ENCODE measurements at places on chromosomes 13 and 19. TPM values are rescaled to one million over a fixed set of nuclear protein-coding genes. Genes with fewer than 3 reads are reported as not detected.

GRCh38 chr19:39463403-39463802 lies 17.2 kb upstream of the TIMM50 start:
- H3K4me3 ChIP-seq: no peak overlapping the region
- H3K36me3 ChIP-seq: peaks cover 52% of the 10 kb centered on the region
- DNase-seq: no peak
- no peaks in the 10 kb centered on the region for H3K4me1 ChIP-seq
- H3K27me3 ChIP-seq: no peaks in the 10 kb centered on the region
- no peak overlapping the region for H3K27ac ChIP-seq

DNA sequence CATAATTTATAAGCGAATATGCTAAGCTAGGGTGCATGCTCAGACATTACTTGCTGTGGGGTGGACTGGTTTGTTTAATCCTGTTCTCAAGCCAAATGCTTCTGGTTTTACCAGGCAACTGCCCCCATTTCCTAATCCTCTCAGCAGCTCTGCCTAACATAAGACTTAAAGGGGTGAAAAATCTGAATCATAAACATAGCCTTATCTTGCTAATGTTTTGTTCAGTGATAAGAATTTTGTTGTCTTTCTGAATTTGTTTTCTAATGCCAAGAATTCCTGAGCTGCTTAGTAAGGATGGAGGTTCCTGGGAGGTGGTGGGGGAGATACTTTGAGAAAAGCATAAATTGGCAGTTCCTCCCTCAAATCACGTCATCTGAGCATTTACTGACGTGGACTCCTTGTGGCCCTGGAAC lies 42.7 kb downstream of the ING1 start:
- no peaks in the 10 kb centered on the region for H3K4me1 ChIP-seq
- H3K27ac ChIP-seq: no peak overlapping the region
- DNase-seq: no peak
- no peaks in the 10 kb centered on the region for H3K36me3 ChIP-seq
- peaks cover 3% of the 10 kb centered on the region for H3K27me3 ChIP-seq

GRCh38 chr19:2716275-2716650 lies 4.9 kb downstream of the DIRAS1 start:
- H3K4me3 ChIP-seq: no peak overlapping the region
- H3K27ac ChIP-seq: no peak overlapping the region
- H3K36me3 ChIP-seq: no peaks in the 10 kb centered on the region
- no peaks in the 10 kb centered on the region for H3K27me3 ChIP-seq
- no peaks in the 10 kb centered on the region for H3K4me1 ChIP-seq
- DNase-seq: no peak

Gene KIR2DL1
- total RNA-seq: 1.2 TPM

Gene CLEC17A
- total RNA-seq: 0.83 TPM

Gene ERICH6B
- not detected for total RNA-seq

GRCh38 chr13:112003396-112003795 lies 63.6 kb upstream of the SOX1 start:
- no peak for DNase-seq
- H3K4me1 ChIP-seq: no peaks in the 10 kb centered on the region
- H3K27ac ChIP-seq: no peak overlapping the region
- H3K27me3 ChIP-seq: no peaks in the 10 kb centered on the region

Gene EPSTI1
- total RNA-seq: 8.4 TPM

GRCh38 chr13:80873589-80873988 lies 532.7 kb upstream of the SPRY2 start:
- H3K27me3 ChIP-seq: no peaks in the 10 kb centered on the region
- DNase-seq: no peak
- no peak overlapping the region for H3K4me3 ChIP-seq
- no peaks in the 10 kb centered on the region for H3K36me3 ChIP-seq
- no peak overlapping the region for H3K27ac ChIP-seq

DNA sequence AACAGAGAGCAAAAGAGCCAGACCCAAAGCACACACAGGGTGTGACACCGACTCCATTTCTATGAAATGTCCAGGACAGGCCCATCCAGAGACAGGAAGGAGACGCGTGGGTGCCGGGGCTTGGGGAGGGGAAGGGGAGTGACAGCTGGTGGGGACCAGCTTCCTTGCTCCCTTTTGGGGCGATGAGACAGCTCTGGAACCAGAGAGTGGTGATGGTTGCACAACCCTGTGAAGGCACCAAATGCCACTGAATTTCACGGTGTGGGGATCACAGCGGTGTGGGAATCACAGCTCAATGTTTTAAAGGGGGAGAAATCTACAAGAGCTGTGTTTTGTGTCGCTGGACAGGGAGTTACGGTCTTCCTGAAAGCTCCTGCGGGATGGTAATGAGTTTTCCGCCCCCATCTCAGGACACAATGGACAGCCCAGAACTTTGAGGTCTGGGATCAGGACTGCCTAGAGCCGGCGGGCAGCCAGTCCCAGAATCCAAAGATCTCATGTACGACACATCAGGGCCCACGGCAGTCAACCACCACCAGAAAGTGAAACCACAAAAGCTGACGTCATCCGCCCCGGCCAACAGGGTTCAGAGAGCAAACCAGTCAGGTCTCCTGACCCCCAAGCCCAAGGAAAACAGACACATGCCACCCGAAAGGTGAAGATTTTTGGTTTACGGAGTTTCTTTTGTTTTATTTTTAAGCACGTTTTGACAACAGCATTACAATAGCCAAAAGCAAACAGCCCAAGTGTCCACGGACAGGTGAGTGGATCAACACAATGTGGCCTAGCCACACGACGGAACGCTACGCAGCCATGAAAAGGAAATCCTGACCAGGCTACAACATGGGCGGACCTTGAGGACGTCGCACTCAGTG lies 7.3 kb downstream of the SGTA start:
- H3K4me1 ChIP-seq: peaks cover 8% of the 10 kb centered on the region
- H3K27ac ChIP-seq: peak overlapping the region; percentile 80
- no peaks in the 10 kb centered on the region for H3K27me3 ChIP-seq
- DNase-seq: peak; percentile 44
- no peaks in the 10 kb centered on the region for H3K36me3 ChIP-seq

DNA sequence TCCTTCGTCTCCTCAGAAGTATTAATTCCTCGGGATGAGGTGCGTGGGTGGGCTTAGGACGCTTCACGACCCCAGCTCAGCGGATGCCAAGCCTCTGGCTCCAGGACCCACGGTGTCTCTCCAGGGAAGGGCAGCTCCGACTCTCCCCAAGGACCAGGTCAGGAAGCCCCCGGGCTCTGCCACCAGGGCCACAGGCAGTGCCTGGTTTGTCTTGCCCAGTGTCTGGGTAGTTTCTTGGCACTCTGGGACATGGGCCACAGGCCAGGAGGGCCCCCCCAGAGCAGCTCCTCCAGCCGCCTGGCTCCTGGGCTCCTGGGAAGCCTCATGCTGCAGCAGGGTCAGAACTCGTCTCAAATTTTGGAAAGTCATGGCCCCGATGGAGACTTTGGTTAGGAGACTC lies 2.5 kb downstream of the PROZ start:
- no peaks in the 10 kb centered on the region for H3K36me3 ChIP-seq
- peaks cover 8% of the 10 kb centered on the region for H3K4me1 ChIP-seq
- H3K27ac ChIP-seq: peak overlapping the region; percentile 29
- no peak overlapping the region for H3K4me3 ChIP-seq

Gene CNFN
- not detected for total RNA-seq

GRCh38 chr13:51152701-51153100 lies 41.6 kb upstream of the C13orf42 start:
- H3K27ac ChIP-seq: no peak overlapping the region
- no peaks in the 10 kb centered on the region for H3K36me3 ChIP-seq
- no peaks in the 10 kb centered on the region for H3K27me3 ChIP-seq
- H3K4me1 ChIP-seq: no peaks in the 10 kb centered on the region

DNA sequence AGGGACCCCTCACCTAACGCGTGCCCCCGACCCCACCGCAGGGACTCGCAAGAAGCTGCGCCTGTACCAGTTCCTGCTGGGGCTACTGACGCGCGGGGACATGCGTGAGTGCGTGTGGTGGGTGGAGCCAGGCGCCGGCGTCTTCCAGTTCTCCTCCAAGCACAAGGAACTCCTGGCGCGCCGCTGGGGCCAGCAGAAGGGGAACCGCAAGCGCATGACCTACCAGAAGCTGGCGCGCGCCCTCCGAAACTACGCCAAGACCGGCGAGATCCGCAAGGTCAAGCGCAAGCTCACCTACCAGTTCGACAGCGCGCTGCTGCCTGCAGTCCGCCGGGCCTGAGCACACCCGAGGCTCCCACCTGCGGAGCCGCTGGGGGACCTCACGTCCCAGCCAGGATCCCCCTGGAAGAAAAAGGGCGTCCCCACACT lies 4.7 kb upstream of the MYBPC2 start:
- peak; percentile 57 for DNase-seq
- no peaks in the 10 kb centered on the region for H3K36me3 ChIP-seq
- peak overlapping the region; percentile 46 for H3K27ac ChIP-seq
- H3K4me3 ChIP-seq: peak overlapping the region; percentile 27
- H3K4me1 ChIP-seq: peaks cover 12% of the 10 kb centered on the region
- no peaks in the 10 kb centered on the region for H3K27me3 ChIP-seq

DNA sequence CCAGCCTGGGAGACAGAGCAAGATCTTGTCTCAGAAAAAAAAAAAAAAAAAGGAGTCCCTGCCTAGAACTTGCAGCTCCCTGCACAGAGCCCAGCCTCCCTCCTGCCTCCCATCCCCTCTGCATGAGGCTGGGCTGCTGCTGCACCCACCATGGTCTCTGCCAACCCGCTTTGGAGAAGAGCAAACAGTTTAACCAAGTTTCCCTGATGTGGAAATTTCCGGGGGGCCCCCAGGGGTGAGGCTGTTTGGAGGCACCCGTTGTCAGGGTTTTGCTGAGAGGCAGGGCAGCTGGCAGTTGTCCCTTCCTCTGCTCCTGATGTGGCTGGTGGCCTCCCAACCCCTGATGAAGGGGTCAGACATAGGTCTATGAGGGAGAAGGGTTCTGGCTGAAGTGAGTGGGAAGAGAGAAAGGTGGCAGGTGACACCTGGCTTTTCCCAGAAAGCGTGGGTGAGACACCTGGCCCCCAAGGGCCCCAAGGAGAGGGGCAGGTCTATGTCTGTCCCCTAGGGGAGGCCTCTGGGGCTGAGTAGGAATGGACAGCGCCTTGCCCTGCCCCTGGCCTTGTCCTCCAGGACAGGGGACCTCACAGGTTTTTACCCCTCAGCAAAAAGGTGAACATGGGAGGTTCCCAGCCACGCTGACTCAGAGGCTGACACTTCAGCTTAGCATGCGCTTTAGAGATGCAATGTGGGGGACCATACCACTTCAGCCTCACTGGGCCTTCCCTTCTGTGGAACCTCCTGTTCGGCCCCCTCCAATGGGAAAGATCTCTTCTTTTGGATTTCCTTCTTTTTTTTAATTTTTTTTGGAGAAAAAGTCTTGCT lies 5.5 kb downstream of the LRP3 start:
- H3K27me3 ChIP-seq: peaks cover 2% of the 10 kb centered on the region
- no peak for DNase-seq
- H3K4me1 ChIP-seq: no peaks in the 10 kb centered on the region

GRCh38 chr13:26560456-26560855 lies 3.0 kb downstream of the WASF3 start:
- DNase-seq: no peak
- no peak overlapping the region for H3K27ac ChIP-seq

- DNase-seq: no peak
- no peak overlapping the region for H3K27ac ChIP-seq
- H3K27me3 ChIP-seq: no peaks in the 10 kb centered on the region
- H3K4me3 ChIP-seq: no peak overlapping the region
- peaks cover 8% of the 10 kb centered on the region for H3K36me3 ChIP-seq
Measured at GRCh38 chr19:45524575-45525129, 17.4 kb downstream of the VASP start.

- peaks cover 26% of the 10 kb centered on the region for H3K36me3 ChIP-seq
- peak within 1 kb of the TSS; percentile 87 for H3K27ac ChIP-seq
- H3K4me1 ChIP-seq: peaks cover 15% of the 10 kb centered on the region
- DNase-seq: peak; percentile 92
Measured at GRCh38 chr19:18542941-18543813, at the start of gene FKBP8. Gene FKBP8, minus strand, starts transcription at chr19:18543573. Its CDS starts 1,603 bp downstream, at chr19:18541970.

DNA sequence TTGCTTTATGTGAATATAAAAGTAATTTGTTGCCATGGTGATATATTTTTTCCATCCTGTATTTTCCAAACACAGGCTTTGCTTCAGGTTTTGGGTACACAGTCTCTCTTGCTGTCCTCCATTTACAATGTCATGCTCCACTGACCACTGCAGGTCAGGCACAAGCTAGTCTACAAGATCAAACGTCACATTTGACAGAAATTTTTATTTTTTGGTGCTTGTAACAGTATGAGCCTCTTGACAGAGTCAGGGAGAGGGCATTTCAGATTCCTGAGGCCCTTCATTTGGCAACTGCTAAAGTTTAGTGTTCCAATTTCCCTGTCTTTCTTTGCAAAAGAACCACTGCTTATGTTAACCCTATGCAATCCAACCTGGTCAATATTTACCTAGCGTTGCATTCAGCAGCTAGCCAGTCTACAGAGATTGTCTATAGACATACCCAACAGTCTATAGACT lies 175.0 kb downstream of the RFC3 start:
- no peaks in the 10 kb centered on the region for H3K27me3 ChIP-seq
- H3K36me3 ChIP-seq: no peaks in the 10 kb centered on the region
- no peaks in the 10 kb centered on the region for H3K4me1 ChIP-seq

GRCh38 chr19:41220811-41221210 lies 1.8 kb downstream of the AXL start:
- no peak overlapping the region for H3K27ac ChIP-seq
- H3K4me3 ChIP-seq: no peak overlapping the region
- H3K4me1 ChIP-seq: peaks cover 2% of the 10 kb centered on the region

Gene SIGLECL1
- total RNA-seq: not detected

Gene URAD
- total RNA-seq: not detected

Gene HNRNPA1L2
- total RNA-seq: 21.1 TPM

GRCh38 chr13:79295906-79296706 lies 109.9 kb downstream of the RBM26 start:
- no peaks in the 10 kb centered on the region for H3K4me1 ChIP-seq
- no peak overlapping the region for H3K27ac ChIP-seq
- H3K4me3 ChIP-seq: no peak overlapping the region
- H3K27me3 ChIP-seq: no peaks in the 10 kb centered on the region

DNA sequence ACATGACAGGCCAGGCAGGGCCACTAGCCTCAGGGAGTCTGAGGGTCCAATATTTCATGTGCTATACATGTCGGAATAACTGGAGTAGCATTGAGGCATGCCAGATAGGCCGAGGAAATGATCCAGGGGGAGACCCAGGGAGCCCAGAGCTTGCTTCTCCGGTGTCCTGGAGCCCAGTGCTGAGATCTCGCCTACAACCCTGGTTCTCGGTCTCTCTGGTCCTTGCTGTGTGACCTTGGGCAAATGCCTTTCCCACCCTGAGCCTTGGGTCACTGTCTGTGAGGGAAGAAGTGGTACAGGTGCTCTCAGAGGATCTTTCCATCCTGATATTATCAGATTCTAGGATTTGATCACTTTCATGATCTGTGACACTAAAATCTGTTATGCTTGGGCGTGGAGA lies 11.3 kb downstream of the CBLC start:
- H3K27ac ChIP-seq: no peak overlapping the region
- H3K4me1 ChIP-seq: no peaks in the 10 kb centered on the region
- H3K36me3 ChIP-seq: no peaks in the 10 kb centered on the region
- no peaks in the 10 kb centered on the region for H3K27me3 ChIP-seq
- DNase-seq: no peak

- peaks cover 30% of the 10 kb centered on the region for H3K4me1 ChIP-seq
- peak overlapping the region; percentile 54 for H3K4me3 ChIP-seq
- H3K36me3 ChIP-seq: peaks cover 19% of the 10 kb centered on the region
- peak overlapping the region; percentile 84 for H3K27ac ChIP-seq
- DNase-seq: no peak
- H3K27me3 ChIP-seq: no peaks in the 10 kb centered on the region
Measured at GRCh38 chr19:13118424-13119193, 545 bp downstream of the NACC1 start.

- peaks cover 3% of the 10 kb centered on the region for H3K36me3 ChIP-seq
- H3K27ac ChIP-seq: no peak overlapping the region
- H3K4me3 ChIP-seq: no peak overlapping the region
- H3K27me3 ChIP-seq: no peaks in the 10 kb centered on the region
- no peaks in the 10 kb centered on the region for H3K4me1 ChIP-seq
- no peak for DNase-seq
Measured at GRCh38 chr19:10935371-10936059, 6.9 kb downstream of the TIMM29 start.

Gene S1PR5
- total RNA-seq: not detected
